Stimulated activated CD8-positive, alpha-beta memory T cell treated with anti-CD3 and anti-CD28 coated beads, Interleukin-2, amount 100 ng/mL, for 1 hour (primary cell): ENCODE measurements at places on chromosomes 11 and 22.

GRCh38 chr11:11382858-11383532 is 29.9 kb upstream of the CSNK2A3 start:
- no peak for DNase-seq

DNA sequence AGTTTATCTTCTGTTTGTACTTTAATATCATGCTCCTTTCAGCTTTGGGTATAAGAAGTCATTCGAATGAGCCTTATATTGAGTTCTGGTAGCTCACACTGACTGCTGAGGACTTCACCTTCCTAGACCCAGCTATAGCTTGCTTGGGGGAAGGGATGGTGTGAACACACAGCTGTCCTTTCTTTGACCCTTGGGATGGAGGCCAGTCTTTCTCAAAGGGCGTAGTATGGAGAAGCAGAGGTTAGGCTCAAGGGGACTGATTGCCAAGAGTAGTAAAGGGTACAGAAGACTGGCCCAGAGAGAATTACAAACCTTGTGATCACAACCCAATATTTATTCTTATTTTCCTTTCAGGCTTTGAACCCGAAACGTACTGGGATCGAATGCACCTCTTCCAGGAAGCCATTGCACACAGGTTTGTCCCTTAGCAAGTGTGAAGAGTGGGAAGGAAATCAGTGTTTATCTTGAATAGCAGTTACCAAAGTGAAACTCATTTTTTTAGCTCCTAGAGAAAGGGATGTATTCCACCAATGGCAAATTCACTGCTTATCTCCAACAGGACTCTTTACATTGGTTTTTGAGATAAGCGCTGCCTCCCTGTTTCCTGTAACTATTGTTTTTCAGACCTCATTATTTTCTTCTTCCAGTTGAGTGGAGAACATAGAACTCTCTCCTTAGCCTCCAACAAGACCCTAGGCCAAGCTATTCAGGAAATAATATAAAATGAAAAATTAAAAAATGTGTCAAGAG is 42.8 kb upstream of the YWHAH start:
- DNase-seq = no peak

GRCh38 chr11:95247127-95247684 is 16.2 kb upstream of the SESN3 start:
- DNase-seq = no peak

GRCh38 chr11:88348870-88349269 is 11.3 kb upstream of the CTSC start:
- DNase-seq = no peak

DNA sequence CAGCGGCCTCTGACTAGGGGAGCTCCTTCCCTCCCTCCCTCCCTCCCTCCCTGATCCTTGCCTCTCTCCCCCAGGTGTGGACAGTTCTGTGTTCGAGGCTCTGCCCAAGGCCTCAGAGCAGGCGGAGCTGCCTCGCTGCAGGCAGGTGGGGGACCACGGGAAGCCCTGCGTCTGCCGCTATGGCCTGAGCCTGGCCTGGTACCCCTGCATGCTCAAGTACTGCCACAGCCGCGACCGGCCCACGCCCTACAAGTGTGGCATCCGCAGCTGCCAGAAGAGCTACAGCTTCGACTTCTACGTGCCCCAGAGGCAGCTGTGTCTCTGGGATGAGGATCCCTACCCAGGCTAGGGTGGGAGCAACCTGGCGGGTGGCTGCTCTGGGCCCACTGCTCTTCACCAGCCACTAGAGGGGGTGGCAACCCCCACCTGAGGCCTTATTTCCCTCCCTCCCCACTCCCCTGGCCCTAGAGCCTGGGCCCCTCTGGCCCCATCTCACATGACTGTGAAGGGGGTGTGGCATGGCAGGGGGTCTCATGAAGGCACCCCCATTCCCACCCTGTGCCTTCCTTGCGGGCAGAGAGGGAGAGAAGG is 11.1 kb upstream of the POU2F3 start:
- DNase-seq = no peak

DNA sequence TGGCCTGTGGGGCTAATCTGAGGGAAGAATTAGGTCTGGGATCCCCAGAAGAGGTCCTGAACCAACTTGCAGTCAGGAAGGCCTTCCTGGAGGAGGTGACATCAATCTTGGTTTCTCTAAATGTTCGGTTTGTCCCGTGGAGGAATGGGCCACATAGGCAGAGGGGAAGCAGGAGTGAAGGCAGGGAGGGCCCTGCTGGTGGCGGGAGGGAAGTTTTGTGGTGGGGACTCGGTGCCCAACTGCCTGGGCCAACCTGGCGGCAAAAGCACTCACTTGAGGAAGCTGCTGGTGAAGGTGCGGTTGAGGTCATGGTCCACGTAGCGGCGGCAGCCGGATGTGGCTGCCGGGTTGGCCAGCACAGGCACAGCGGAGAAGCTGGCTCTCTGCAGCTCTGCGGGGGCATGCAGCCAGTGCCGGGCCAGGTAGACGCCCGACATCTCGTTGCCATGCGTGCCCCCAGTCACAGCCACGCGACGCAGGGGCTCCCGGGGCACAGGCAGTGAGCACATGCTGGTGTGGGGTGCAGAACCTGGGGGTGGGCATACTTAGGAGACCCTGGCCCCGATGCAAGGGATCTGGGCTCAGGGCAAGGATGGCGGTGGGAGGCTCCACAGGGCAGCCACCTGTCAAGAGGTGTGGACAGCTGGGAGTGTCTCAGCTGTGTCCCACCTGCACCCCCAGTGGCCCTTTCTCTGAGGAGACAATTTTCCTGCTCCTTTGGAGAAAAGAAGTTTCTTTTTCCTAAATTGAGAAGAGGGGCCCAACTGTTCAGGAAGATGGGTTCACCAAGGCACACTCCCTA is 3.8 kb downstream of the ACY3 start:
- DNase-seq = no peak

DNA sequence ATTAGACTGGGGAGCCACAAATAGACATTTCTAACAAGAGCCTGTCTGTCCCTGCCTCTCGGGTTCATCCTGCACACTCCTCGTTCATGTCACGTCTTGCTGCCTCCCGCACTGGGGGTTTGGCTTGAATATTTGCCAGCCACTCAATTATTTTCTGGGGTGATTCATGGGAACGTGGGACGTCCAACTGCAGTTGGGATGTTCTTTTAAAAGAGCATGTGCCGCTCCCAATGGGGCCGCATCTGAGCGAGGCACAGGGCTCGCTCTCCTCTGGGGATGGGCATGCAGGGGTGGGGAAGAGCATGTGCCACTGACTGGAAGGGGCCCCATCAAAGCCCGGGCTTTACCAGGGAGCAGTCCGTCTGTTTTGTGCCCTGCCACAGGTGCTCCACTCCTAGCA is 43.4 kb downstream of the PARVG start:
- no peak for DNase-seq

- no peak for DNase-seq
Observed at GRCh38 chr11:106012744-106013143, 9.3 kb downstream of the MSANTD4 start.

- no peak for DNase-seq
Observed at GRCh38 chr11:76744186-76745043, 38.7 kb upstream of the TSKU start.

- no peak for DNase-seq
Observed at GRCh38 chr22:25076336-25076735, 123.3 kb upstream of the CRYBB3 start.

DNA sequence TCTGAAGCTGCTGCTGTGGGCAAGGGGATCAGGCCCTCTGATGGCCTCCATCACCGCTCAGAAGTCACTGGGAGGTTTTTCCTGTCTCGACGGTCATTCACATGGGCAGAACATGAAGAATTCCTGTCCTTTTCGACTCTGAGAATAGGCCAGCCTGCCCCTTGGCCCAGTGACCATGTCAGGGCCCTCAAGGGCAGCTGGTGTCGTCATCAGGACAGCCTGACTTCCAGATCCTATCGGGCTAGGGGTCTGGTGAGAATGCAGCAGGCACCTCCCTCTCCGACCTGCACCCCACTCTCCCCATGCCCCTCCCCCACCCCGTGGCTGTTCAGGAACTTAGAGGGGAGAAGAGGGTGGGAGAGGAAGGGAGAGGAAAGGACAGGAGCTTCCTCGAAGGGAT is 3.6 kb downstream of the TP53I11 start:
- DNase-seq = no peak

GRCh38 chr22:47634347-47634746 is 871.9 kb downstream of the TBC1D22A start:
- no peak for DNase-seq

- no peak for DNase-seq
Observed at GRCh38 chr22:46684706-46685105, 53.3 kb downstream of the CERK start.

- no peak for DNase-seq
Observed at GRCh38 chr22:23632178-23632577, at the start of gene DRICH1. Gene DRICH1 (minus strand): TSS chr22:23632321. CDS start chr22:23632023, 298 bp downstream.

GRCh38 chr11:134502153-134502550 is 90.1 kb upstream of the B3GAT1 start:
- DNase-seq = no peak

GRCh38 chr11:135075740-135076139 is 663.7 kb upstream of the B3GAT1 start:
- DNase-seq = no peak

- no peak for DNase-seq
Observed at GRCh38 chr22:31295360-31295759, 3.1 kb upstream of the PIK3IP1 start.

- DNase-seq = no peak
Observed at GRCh38 chr11:34614344-34615104, 6.4 kb upstream of the EHF start.

DNA sequence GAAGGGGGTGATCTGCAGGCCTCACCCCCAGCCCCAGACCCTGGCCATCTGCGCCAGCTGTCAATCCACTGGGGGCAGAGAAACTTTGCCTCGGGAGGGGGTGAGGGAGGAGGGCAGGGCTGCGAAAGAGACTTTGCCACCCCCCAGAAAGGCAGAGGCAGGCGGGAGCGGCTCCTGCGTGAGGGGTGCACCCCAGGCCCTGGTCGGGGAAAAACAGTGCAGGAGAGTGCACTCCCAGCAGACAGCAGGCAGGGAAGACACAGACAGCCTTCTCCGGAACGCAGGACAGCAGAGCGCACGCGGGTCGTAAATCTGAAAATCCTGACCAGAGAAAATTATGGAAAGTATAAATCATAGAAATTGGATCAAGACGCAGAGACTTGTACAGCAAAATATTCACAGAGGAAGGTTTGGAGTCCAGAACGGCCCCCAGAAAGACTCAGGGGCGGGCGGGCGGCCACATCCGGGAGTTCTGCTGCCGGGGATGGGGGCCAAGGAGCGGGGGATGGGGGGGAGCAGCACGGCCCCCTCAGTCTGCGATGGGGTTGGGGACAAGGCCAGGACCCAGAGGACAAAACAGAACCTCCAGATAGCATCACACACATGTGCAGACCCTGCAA is 8.0 kb upstream of the MRPL23 start:
- no peak for DNase-seq

GRCh38 chr11:14270690-14271542 is 88.1 kb downstream of the RRAS2 start:
- DNase-seq = no peak

DNA sequence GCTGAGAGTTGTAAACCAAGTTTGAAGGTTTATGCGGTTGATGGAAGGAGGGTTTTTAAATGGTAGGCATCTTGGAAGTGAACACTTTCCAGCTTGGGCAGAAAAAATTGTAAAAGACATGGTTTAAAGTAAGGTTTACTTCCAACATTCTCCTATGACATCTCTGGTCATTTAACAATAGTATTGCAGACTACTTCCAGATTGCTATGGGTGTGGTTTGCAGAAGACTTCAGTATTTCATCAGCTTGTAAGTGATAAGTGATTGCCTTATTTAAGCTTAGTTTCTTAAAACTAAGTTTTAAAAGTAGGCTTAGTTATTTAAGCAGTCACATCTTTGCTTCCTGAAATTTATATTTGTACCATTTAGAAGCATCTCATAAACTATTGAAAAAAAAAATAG is 7.2 kb upstream of the STT3A start:
- DNase-seq = no peak

- DNase-seq = no peak
Observed at GRCh38 chr11:92941676-92942571, 27.5 kb upstream of the MTNR1B start.

DNA sequence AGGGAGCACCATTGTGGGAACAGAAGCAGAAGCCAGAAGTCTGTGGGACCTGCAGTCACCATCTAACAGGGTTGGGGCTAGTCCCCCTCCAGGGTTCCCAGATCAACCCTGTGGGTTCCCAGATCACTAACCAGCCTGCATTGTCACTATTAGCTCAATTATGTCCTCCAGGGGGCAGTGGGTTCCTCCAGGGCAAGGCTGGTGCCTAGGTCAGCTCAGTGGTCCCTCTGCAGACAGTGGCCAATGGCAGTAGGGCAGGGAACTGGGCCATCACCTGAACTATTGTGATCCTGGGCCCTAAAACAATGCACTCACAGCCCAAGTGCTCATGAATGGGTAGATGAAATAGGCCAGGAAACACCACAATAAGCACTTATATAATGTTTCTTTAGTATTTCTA is 18.8 kb upstream of the PRSS23 start:
- no peak for DNase-seq

GRCh38 chr22:46754110-46754799 is 8.2 kb upstream of the TBC1D22A start:
- DNase-seq = no peak

- no peak for DNase-seq
Observed at GRCh38 chr22:30217698-30218560, 28.6 kb downstream of the LIF start.

- no peak for DNase-seq
Observed at GRCh38 chr11:73201888-73202780, 15.9 kb upstream of the P2RY2 start.

GRCh38 chr11:96204721-96205459 is 138.1 kb downstream of the MAML2 start:
- no peak for DNase-seq

DNA sequence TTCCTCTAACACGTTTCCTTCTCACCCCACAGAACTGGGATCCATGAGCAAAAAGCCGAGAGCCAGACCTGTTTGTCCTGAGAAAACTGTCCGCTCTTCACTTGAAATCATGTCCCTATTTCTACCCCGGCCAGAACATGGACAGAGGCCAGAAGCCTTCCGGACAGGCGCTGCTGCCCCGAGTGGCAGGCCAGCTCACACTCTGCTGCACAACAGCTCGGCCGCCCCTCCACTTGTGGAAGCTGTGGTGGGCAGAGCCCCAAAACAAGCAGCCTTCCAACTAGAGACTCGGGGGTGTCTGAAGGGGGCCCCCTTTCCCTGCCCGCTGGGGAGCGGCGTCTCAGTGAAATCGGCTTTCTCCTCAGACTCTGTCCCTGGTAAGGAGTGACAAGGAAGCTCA is 24.0 kb downstream of the CD5 start:
- no peak for DNase-seq

DNA sequence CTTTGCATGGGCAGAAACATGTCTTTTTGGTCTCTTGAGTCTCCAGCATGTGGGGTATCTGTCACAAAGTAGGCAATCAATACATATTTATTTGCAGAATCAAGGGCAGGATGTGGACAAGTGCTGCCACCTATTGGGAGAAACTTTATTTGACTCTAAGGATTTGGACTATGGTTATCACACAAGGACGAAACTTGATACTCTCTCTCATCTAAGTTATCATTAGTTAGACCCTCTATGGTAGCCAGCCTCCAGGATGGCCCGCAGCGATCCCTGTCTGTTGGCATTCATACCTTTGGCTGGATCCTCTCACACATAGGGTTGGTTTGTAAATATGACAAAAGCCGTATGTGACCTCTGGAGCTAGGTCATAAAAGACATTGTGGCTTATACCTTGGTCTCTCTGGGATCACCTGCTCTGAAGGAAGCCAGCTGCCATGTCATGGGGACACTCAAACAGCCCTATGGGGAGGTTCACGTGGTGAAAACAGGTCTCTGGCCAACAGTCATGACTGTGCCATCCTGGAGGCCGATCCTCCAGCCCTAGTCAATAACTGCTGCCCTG is 1.1 kb upstream of the FBXO7 start:
- no peak for DNase-seq
